ENCODE measurements at places on chromosomes 2 and 18.

- no peak for DNase-seq
These were observed 44.2 kb upstream of the PXDN start for GRCh38 chr2:1788478-1788959.

- DNase-seq = no peak
These were observed 183.1 kb downstream of the PTPRM start for GRCh38 chr18:7750095-7750663.

GRCh38 chr2:104332731-104333130 is 521.2 kb upstream of the POU3F3 start:
- DNase-seq = peak; percentile 10

DNA sequence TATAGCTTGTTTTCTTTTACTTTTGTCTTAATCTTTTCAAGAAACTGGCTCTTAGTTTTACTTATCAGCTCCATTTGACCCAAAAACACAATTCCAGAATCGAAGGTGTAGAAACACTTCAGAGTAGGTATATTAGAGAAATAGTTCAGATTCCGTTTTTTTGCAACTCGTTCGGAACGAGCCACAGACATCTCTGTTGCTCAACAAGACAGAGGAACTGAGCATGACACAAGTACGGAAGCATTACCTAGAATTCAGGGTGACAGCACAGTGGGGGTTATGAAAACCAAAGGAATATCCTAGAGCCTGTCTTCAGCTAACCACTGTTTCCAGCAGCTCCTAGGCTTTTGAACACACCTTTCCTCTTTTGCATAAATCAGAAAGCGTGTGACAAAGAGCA is 5.0 kb downstream of the HRH4 start:
- DNase-seq = no peak

- no peak for DNase-seq
These were observed 3.2 kb downstream of the RALBP1 start for GRCh38 chr18:9478545-9478944.

DNA sequence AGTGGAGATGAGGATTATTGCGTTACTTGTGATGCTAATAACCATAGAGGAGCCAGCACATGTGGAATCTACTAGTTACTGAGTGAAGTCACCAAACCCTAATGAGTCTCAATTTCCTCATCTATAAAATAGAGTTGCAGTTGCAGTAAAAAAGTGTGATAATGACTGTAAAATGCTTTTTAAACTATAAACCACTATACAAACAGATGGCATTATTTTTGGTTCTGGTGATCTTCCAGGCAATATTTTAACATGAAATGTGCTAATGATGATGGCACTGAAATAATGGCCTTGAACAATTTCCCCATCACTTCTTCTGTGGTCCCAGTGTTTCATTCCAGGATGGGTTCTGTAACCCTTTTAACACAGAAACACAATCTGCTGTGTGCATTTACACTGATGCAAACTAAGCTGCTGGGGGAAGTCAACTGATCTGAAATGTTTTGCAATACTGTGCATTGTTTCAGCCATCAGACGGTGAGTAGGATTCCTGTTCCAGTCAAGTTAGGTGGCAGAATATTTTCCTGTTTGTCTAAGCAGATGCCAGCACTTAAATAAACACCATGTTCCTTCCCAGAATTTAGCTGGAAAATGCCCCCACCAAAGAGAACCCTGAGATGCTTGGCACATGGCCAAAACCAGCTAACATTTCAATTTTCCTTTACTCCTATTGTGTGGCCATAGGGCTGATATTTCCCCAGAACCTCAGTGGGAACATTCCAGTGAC is 52.6 kb downstream of the TACR1 start:
- no peak for DNase-seq

DNA sequence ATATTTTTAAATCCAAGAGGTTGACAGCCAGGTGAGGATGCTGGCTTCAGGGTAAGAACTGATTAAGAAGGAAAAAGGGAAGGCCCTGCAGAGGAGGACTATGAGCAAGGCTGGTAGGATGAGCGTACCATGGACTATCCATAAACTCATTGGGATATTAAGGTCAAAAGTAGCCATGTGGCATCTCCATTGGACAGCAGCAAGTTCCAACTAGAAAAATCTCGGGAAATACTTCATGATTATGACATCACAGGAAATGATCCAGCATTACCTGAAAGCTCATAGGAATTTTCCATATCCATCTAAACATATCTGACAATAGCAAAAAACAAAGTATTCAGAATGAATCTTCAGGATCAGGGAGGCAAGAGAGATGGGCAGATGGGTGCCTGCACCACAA is 34.2 kb downstream of the TGFA start:
- DNase-seq = no peak

GRCh38 chr2:140861666-140862065 is 1269.2 kb downstream of the LRP1B start:
- DNase-seq = no peak

GRCh38 chr18:3401669-3402620 is 48.0 kb upstream of the TGIF1 start:
- no peak for DNase-seq

DNA sequence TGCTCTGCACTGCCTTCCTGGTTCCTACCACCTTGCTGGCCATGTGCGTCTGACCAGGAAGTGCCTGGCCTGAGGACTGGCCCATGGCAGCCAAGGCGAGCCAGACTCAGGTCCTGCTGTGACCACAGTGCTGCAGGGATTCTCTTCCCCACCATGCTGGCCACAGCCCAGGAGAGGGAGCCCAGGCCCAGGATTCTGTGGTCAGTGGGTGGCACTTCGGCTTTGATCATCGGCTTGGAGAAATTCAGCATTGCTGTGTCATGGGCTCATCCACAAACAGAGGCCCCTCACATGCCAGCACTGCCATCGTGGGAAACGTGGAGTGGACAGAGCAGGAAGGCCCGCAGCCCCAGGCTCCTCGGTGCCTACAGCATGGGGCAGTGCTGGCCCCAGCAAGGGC is 211.6 kb downstream of the SEPTIN10 start:
- no peak for DNase-seq

DNA sequence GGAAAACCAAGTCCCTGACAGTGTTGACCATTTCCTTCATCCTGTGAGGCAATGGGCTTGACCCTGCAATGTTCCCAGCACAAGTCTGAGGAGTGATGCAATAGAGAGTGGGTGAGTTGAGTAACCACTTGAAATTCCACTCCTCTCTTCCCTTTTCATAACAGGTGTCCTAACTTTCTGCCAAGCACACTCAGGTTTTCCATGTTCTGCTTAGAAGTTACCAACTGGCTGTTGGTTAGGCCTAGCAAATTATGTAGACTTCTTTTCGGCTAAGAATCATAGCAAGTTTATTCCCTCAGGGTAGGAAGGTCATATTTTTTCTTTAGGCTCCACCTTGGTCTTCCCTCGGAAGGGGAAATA is 11.5 kb downstream of the GNLY start:
- DNase-seq = no peak

- no peak for DNase-seq
These were observed 670.2 kb upstream of the ZEB2 start for GRCh38 chr2:145190031-145190703.

GRCh38 chr18:41548521-41549260 is 406.3 kb upstream of the PIK3C3 start:
- DNase-seq = peak; percentile 45

DNA sequence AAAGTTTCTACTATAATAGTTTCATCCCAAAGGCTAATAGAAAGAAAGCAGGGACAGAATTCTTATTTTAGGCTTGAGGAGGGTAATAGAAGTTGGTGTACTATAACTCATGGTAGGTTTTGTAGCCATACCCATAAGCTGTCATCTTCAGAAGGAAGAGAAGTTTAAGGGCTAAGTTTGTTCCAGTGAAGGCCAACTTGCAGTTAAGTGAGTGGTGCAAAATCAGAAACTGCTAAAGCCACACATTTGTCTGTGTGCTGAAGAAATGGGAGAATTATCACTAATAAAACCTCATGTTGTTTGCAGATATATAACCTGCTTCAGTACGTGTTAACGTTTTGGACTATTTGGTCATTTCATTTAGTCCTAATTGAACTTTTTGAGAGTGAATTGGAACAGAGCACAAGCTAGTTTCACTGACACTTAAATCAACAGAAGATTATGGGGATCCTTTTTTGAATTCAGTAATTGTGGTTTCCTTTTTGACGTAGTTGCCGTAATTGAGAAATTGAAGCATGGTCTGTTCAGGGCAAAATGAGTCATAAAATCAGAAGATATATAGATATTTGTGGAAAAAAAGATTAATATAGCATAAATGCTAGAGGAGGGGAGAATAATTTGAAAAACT is 69.1 kb downstream of the PHLPP1 start:
- no peak for DNase-seq

DNA sequence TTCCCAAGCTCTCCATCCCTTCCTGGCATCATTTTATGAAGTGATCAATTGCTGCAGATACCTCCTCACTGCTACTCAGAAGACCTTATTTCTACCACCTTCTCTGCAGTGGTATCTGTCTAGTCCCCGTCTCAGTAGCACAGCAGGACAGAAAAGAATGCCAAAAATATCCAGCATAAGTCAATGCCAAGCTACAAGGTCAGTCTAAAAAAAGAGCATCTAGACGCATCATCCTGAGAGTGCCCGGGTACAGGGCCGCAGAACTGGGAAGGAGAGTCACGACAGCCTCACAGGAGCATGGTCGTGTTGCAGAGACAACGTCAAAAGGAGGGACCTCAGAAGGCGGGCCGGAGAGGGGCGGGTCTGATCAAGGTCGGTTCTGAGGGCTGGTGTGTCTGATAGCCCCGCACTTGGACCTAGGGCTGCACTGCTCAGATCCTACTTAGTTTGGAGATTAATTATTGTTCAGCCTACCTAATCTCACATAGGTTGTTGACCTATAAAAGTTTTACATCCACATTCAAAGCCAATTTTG is 24.3 kb upstream of the SNTG2 start:
- DNase-seq = no peak

DNA sequence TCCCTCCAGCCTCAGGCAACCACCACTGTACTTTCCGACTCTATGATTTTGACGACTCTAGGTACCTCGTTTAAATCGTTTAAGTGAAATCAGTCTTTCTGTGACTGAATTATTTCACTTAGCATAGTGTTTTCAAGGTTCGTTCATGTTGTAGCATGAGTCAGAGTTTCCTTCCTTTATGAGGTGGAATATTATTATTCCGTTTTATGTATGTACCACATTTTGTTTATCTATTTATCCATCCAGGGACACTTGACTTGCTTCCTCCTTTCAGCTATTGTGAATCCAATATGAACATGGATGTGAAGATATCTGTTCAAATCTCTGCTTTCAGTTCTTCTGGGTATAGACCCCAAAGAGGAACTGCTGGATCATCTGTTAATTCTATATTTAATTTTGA is 19.1 kb downstream of the IL1R2 start:
- no peak for DNase-seq

- no peak for DNase-seq
These were observed 81.0 kb downstream of the VAPA start for GRCh38 chr18:9994701-9995235.

GRCh38 chr2:224612578-224612977 is 27.4 kb upstream of the CUL3 start:
- no peak for DNase-seq

DNA sequence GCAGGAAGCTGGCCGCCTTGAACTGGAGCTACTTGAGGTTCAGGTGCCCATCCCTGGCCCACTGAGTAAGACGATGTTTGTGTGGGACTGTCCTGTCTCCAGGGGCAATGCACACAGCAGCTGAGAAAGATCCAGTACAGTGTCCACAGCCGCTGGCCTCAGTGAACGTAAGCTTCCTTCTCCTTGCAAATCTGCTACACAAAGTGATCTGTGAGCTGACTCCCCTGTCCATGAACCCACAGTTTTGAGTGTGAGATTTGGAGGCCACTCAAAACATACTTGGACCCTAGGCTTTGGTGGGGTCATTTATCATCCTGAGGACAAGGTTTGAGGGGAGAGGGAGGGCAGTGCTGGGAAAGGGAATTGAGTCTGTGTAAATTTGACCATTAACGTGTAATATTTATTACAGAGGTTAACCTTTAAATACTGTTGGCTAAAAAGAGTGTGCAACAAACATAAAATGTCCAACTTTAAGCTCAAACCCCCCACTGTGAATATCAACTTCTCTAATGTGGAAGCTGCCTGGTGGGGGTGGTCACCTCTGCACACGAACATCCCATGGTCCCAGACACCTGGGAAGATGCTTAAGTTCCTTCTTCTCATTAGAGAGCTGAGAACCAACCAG is 4.9 kb upstream of the CYS1 start:
- no peak for DNase-seq

DNA sequence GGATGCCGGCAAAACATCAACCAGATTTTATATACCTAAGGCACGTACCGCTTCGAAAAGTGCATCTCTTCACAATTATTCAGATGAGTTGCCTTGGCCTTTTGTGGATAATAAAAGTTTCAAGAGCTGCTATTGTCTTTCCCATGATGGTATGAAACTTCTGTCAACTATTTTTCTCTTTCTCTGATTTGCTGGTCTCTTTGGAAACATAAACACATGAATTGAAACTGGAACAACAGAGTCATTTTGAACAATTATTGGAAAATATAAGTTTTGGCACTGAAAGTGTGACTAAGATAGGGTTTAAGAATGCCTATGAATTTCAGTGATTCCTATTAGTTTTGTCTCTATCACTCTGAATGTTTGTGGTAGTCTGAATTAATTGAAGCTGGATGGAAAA is 109.9 kb downstream of the DPP4 start:
- no peak for DNase-seq

GRCh38 chr18:14943967-14944636 is 196.1 kb downstream of the ANKRD30B start:
- DNase-seq = no peak

DNA sequence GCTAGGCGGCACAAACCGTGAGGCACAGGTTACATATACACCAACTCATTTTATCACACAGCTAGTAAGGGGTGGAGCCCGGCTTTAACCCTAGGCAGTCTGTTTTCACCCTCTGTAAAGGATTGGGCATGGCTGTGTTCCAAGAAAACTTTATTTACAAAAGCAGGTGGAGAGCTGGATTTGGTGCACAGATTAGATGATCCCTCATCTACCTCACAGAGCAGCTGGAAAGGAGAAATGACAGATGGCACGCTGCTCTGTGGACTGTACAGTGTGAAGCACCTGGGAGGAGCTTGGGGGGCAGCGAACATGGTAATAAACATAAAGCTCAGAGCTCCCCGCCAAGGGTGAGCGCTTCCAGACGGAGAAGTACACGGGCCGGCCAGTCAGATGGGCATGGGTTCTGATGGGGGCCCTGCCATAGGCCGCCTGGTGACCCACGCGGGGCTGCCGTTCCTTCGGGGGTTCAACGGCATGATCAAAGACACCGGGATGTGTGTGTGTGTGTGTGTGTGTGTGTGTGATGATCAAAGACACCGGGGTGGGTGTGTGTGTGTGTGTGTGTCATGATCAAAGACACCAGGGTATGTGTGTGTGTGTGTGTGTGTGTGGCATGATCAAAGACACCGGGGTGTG is 862 bp upstream of the TMEM177 start:
- no peak for DNase-seq

DNA sequence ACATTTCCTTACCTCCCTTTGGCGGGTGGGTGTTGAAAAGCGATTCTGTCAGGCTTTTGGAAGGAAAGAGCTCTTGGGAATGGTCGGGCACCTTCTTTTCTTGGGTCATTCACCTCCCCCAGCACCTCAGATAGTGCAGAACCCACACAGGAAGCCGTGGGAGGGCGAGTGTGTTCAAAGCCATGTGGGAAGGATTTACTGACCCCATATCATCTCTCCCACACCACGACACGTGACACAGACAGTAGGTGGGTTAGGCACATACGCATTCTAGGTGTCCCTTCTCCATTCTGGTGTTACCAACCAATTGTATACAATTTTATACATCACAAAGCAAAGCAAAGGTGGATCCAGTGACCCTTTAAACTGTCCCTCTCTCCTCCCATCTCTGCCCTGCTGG is 263.7 kb upstream of the REV1 start:
- DNase-seq = no peak

Data from NCI-H446 (cell line).